ENCODE measurements at places on chromosomes 16 and 17. TPM values are rescaled to one million over a fixed set of nuclear protein-coding genes. Genes with fewer than 3 reads are reported as not detected.

- H3K27ac ChIP-seq = no peak overlapping the region
- peaks cover 51% of the 10 kb centered on the region for H3K36me3 ChIP-seq
- no peaks in the 10 kb centered on the region for H3K27me3 ChIP-seq
- peaks cover 32% of the 10 kb centered on the region for H3K4me1 ChIP-seq
These were observed 16.5 kb downstream of the JUP start for GRCh38 chr17:41769985-41770384.

- no peaks in the 10 kb centered on the region for H3K36me3 ChIP-seq
- peaks cover 27% of the 10 kb centered on the region for H3K27me3 ChIP-seq
- no peak overlapping the region for H3K4me3 ChIP-seq
These were observed 2.7 kb upstream of the ACE start for GRCh38 chr17:63474174-63474573.

GRCh38 chr16:74296104-74296431 lies 546 bp upstream of the PSMD7 start:
- H3K4me1 ChIP-seq = peaks cover 36% of the 10 kb centered on the region
- H3K27me3 ChIP-seq = no peaks in the 10 kb centered on the region
- H3K36me3 ChIP-seq = peaks cover 10% of the 10 kb centered on the region
- DNase-seq = no peak
- H3K4me3 ChIP-seq = peak overlapping the region; percentile 66

GRCh38 chr16:51937771-51938170 lies 609.2 kb downstream of the TOX3 start:
- H3K4me1 ChIP-seq = no peaks in the 10 kb centered on the region
- H3K36me3 ChIP-seq = no peaks in the 10 kb centered on the region
- no peak overlapping the region for H3K4me3 ChIP-seq
- H3K27ac ChIP-seq = no peak overlapping the region
- no peak for DNase-seq

The FBXL16 gene
- total RNA-seq = 0.42 TPM

The ITGA3 gene
- total RNA-seq = 45.7 TPM

The NTN3 gene
- not detected for total RNA-seq

DNA sequence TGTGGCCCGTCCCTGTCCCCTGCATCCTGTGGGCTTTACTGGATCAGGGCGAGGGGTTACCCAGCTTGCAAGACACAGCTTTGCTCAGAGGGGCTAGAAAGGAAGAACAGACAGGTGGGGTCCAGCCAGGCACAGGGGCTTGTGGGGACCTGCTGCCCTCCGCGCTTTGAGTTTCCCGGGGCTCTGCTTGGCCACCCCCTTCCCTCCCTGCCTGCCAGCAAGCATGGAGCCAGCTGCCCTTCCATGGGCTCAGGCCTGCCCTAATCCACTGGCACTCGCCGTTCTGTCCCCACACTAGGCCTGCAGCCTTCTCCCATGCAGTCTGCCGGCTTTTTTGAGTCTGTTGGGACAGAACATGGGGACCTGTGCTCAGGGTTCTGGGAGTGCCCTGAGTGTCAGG lies 3.4 kb downstream of the SNN start:
- no peak overlapping the region for H3K4me3 ChIP-seq
- peaks cover 74% of the 10 kb centered on the region for H3K4me1 ChIP-seq
- H3K36me3 ChIP-seq = no peaks in the 10 kb centered on the region
- no peaks in the 10 kb centered on the region for H3K27me3 ChIP-seq

GRCh38 chr17:82613283-82614094 lies 34.8 kb downstream of the WDR45B start:
- H3K27ac ChIP-seq = no peak overlapping the region
- no peaks in the 10 kb centered on the region for H3K27me3 ChIP-seq
- no peak for DNase-seq
- peaks cover 5% of the 10 kb centered on the region for H3K4me1 ChIP-seq
- peaks cover 81% of the 10 kb centered on the region for H3K36me3 ChIP-seq
- H3K4me3 ChIP-seq = no peak overlapping the region

DNA sequence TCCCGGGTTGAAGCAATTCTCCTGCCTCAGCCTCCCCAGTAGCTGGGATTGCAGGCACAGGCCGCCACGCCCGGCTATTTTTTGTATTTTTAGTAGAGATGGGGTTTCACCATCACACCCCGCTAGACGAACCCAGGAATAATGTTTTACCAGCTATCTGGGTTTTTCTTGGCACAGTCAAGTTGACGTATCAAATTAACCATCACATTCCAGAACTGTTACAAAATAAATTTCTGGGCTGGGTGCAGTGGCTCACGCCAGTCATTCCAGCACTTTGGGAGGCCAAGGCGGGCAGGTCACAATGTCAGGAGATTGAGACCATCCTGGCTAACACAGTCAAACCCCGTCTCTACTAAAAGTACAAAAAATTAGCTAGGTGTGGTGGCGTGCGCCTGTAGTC lies 501.2 kb downstream of the SHISA9 start:
- no peaks in the 10 kb centered on the region for H3K27me3 ChIP-seq
- no peaks in the 10 kb centered on the region for H3K4me1 ChIP-seq
- no peak for DNase-seq
- no peak overlapping the region for H3K4me3 ChIP-seq
- H3K27ac ChIP-seq = no peak overlapping the region

DNA sequence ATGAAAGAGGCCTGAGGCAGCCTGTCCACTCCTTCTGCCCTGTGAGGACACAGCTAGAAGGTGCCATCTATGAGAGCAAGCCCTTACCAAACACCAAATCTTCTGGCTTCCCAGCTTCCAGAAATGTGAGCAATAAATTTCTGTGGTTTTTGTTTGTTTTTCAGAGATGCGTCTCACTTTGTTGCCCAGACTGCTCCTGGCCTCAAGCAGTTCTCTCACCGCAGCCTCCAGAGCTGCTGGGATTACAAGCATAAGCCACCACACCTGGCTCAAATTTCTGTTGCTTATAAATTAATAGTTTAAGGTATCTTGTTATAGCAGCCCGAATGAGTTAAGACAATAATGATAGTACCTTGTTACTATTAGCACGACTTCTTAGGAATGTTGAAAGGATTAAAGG lies 12.5 kb upstream of the SLC16A11 start:
- no peak for DNase-seq
- H3K27ac ChIP-seq = no peak overlapping the region
- H3K4me1 ChIP-seq = no peaks in the 10 kb centered on the region
- H3K36me3 ChIP-seq = no peaks in the 10 kb centered on the region
- no peak overlapping the region for H3K4me3 ChIP-seq

DNA sequence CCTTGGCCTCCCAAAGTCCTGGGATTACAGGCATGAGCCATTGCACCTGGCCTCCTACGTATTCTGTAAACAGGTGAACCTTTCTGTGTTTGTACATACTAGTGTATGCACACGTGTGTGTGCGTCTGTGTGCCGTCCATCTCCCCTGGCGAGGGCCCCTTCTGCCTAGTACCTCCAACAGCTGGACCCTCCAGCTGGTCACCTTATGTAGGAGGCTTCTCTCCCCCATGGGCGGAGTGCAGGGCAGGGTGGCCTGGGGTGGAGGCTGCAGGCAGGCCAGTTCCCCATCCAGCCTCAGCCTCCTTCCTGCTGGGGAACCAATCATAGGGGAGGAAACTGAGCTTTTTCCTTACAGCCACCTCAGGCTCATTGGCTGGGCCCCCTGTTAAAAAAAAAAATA lies 24.4 kb upstream of the DOC2B start:
- no peaks in the 10 kb centered on the region for H3K4me1 ChIP-seq
- H3K4me3 ChIP-seq = no peak overlapping the region
- no peak overlapping the region for H3K27ac ChIP-seq
- DNase-seq = no peak

GRCh38 chr16:26087091-26087490 lies 395.3 kb downstream of the HS3ST4 start:
- no peaks in the 10 kb centered on the region for H3K27me3 ChIP-seq
- no peaks in the 10 kb centered on the region for H3K4me1 ChIP-seq
- H3K27ac ChIP-seq = no peak overlapping the region
- no peaks in the 10 kb centered on the region for H3K36me3 ChIP-seq
- DNase-seq = no peak
- H3K4me3 ChIP-seq = no peak overlapping the region

GRCh38 chr16:88978608-88979346 lies 1.8 kb upstream of the CBFA2T3 start:
- no peaks in the 10 kb centered on the region for H3K27me3 ChIP-seq
- H3K4me1 ChIP-seq = peaks cover 18% of the 10 kb centered on the region
- H3K4me3 ChIP-seq = no peak overlapping the region
- no peak overlapping the region for H3K27ac ChIP-seq
- DNase-seq = no peak
- no peaks in the 10 kb centered on the region for H3K36me3 ChIP-seq

The ZMYND15 gene
- 0.50 TPM for total RNA-seq
